Kidney epithelial cell (primary cell): ENCODE measurements at places on chromosomes 5 and 9.

GRCh38 chr9:72681283-72681630 lies 159.8 kb downstream of the TMC1 start:
- no peak for DNase-seq

- no peak for DNase-seq
Observed at GRCh38 chr9:93045521-93045920, 13.0 kb upstream of the SUSD3 start.

DNA sequence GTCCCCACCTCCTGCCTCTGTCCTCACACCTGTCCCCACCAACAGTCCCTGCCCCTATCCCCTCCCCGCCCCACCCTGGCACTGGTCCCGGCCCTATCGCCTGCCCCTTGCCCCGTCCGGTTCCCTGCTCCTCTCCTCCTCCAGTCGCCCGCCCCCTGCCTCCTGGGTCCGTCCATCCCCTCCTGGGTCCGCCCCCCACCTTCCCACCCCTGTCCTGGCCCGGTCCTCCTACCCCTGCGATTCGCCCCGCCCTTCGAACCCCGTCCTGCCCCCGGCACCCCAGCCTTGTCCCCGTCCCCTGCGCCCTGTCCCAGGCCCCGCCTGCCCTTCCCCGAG lies 372 bp downstream of the EDF1 start:
- no peak for DNase-seq

DNA sequence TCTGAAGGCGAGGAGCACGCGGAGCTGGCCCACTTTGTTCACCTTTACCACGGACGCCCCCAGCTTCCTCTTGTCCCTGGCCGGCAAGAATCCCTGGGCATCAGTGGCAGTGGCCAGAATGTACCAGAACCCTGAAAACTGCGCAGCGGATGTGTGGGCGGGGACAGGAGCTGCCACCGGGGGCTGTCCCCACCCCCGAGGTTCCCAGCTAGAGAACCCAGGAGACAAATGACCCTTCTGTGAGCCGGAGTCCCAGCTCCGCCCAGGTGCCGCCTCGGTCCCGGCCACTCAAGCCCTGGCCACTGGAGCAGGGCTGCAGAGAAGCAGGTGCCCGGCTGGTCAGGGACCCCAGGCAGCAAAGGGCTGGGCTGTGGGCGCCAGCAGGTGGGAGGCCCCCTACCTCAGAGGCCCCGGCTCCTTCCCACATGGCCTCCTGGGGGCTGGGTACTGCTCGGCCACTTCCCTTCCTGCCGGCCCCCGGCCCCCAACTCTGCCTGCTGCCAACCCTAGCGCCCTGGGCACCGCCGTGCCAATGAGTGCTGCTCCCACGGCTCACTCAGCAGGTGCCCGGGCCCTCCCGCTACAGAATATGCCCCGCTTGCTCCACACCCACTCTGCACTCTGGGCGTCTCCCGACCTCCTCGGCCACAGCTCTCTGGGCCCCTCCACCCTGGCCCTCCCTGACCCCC lies 713 bp downstream of the LCN10 start:
- no peak for DNase-seq

GRCh38 chr9:130682421-130683121 lies 11.0 kb upstream of the EXOSC2 start:
- DNase-seq = no peak

- no peak for DNase-seq
Observed at GRCh38 chr9:133396952-133397351, 20.8 kb downstream of the STKLD1 start.

- DNase-seq = no peak
Observed at GRCh38 chr5:97115932-97116331, 26.5 kb downstream of the LIX1 start.

DNA sequence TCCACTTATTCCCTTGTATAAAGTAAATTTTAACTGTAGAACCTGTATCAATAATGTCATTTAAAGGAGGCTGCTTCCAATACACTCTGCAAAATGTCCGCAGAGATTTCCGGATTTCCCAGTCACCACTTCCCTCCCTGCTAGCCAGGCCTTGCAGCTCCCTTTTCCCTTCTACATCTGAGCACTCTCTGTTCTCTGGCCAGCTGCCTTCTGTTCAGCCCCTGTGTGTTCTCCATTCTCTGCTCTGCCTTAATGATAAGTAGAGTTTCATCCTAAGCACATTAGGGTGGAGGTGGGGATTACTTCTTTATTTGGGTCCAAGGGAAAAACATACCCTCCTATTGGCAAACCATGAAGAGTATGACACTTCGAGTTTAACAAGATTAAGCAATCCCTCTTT lies 719.6 kb upstream of the WWC1 start:
- DNase-seq = no peak

DNA sequence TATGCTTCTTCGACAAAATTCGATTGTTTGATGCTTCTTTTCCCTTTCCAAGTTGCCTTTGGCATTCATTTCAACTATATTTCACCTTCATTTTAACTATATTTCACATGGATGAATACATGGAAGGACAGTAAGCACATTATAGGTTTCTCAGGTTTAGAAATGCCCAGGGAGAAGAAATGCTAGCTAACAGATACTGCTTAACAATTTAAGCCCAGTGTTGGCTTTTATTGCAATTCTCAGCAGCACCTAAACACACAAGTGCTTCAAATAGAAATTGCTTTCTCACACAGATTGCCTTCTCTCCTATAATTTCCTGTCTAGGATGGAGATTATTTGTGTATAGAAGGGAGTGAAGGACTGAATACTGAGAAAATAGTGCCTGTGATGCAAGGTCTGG lies 30.2 kb upstream of the SMC5 start:
- no peak for DNase-seq

GRCh38 chr9:119903851-119904250 lies 534.6 kb upstream of the BRINP1 start:
- DNase-seq = no peak

GRCh38 chr9:137305060-137305797 lies 3.2 kb upstream of the NRARP start:
- DNase-seq = no peak

- DNase-seq = peak; percentile 48
Observed at GRCh38 chr5:149500922-149501582, 50.2 kb downstream of the CSNK1A1 start.
